ENCODE measurements at places on chromosomes 11 and 22.

DNA sequence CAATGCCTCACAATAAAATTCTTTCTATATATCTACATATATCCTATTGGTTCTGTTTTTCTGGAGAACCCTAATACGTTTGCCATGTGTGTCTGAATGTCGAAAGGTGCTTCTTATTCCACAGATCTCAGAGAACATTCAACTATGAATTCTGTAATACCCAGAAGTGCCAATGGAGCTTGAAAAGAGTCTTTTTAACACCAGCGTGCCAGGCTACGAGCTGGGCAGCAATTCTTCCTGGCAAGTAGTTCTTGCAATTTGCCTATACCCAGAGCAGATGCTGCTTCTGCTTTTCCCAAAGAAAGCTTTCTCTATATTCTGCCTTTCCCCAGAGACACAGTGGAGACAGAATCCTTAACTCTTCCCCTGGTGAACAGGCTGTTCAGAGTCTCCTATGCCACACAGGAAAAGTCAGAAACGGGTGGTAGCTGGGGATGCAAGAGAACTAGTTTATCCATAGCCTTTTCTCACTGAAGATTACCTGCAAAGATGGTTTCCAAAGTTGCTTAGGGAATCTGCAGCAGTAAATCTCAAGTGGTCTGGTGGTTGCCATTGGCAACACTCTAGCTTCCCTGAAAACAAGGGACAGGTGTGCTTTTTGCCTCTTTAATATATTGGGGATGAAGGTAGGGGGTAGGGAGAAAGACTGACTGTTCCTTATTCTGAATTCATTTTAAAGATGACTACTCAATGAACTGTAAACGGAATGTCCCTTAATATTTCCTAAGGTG lies 16.8 kb upstream of the PAFAH1B2 start:
- DNase-seq, result no peak

GRCh38 chr11:66479394-66480116 lies 679 bp upstream of the DPP3 start:
- no peak for DNase-seq

- no peak for DNase-seq
Measured at GRCh38 chr22:28375761-28376534, 303.7 kb downstream of the TTC28 start.

DNA sequence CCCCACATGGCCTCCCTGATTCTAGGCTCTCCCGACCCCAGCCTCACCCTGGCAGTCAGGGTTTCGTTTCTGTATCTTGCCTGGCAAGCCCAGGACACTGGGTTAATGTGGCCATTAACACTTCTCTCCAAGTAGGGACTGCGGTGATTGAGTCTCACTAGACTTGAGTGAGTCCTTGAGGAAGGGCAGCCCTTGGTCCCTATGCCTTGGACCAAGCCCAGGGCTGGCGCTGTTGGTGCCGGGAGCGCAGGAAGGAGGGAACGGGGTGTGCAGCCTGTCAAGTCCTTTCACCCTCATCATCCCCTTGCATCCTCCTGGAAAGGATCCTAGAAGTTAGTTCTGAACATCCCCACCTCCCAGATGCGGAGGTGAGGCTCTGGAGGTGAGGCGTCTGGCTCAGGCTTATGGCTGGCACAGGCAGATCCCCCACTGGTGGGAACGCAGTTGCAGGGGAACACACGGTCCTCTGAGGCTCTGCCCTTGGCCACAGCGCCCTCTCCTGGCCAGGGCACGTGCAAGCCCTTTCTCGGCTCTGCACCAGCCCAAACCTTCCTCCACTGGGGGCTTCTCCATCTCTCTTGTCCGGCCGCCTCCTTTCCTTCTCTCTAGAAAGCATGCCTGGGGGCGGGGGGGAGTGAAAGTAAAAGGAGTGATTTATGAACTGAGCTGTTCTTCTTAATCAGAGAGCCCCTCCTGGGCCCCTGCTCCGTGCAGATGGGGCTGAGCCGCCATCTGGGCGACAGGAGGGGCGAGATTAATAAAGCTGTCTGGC lies 56.7 kb downstream of the TP53I11 start:
- DNase-seq, result peak; percentile 30

GRCh38 chr11:1128311-1129142 lies 29.2 kb upstream of the MUC5AC start:
- no peak for DNase-seq

GRCh38 chr11:37050311-37050710 lies 452.3 kb upstream of the RAG2 start:
- DNase-seq, result no peak

DNA sequence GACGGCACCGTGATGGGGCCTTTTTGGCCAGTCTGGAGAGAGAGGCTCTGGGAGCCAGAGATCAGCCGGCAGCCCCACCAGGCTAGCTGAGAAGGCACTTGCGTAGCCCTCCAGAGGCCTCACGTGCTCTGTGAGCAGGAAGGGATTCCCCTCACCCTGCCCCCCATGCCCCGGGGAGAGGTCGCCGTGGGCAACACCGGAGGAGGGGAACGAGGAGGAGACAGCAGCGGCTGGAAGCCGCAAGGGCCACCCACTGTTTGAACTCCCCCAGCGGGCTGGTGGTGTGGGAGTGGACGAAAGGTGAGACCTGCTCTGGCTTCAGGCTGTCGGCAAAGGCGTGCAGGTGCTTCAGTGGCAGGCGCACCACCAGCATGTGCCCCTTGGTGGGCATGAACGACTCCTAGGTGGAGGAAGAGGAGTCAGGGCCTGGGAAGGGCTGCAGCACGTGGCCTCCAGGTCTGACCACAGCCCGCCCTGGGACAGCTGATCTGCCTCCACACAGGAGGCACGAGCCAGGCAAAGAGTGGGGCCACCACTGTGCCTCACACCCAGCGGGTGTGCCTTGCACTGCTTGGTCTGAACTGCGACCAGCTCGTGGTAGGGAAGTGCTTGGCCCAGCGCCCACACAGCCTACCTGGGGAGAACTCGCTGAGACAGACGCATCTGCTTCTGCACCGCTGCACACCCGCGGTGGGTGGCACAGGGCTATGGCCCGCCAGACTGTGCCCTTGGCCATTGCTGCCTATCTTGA lies 99.9 kb downstream of the MED15 start:
- no peak for DNase-seq

GRCh38 chr11:44066732-44067141 lies 667 bp downstream of the ACCS start:
- no peak for DNase-seq
